ENCODE measurements at places on chromosomes 5 and 9.

DNA sequence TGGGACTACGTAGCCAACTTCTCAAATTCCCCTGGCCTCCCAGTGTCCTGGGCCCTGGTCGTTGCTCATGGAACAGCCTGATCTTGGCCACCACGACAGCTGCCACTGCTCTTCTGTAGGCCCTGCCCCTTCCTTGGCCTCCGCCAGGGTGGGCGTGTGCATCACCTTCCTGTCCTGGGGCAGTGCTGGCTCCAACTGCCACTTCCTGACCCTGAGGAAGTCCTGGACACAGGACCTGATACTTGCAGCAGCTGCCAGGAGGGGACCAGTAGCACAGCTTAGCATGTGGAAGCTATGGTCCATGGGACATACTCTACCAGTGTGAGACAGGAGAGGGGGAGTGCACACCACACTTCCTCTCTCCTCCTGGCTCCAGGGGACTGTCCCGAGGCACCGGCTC lies 145.2 kb downstream of the TENT4A start:
- DNase-seq = no peak

DNA sequence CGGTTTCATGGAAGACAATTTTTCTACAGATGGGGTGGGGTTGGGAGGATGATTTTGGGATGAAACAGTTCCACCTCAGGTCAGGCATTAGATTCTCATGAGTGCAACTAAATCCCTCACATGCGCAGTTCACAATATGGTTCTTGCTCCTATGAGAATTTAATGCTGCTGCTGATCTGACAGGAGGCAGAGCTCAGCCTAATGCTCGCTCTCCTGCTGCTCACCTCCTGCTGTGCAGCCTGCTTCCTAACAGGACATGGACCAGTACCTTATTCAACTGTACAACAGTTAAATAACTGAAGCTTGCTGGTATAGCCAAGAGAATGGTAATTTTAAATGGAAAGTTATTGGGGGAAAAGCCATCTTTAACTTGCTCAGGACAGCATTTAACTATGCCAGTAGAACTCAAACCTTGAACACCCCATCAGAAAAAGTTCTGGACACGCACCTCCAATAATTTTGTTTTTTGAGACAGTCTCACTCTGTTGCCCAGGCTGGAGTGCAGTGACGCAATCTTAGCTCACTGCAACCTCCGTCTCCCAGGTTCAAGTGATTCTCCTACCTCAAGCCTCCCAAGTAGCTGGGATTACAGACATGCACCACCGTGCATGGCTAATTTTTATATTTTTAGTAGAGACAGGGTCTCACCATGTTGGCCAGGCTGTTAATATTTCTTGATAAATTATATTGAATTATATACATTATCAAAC lies 27.7 kb downstream of the HMGCR start:
- no peak for DNase-seq

DNA sequence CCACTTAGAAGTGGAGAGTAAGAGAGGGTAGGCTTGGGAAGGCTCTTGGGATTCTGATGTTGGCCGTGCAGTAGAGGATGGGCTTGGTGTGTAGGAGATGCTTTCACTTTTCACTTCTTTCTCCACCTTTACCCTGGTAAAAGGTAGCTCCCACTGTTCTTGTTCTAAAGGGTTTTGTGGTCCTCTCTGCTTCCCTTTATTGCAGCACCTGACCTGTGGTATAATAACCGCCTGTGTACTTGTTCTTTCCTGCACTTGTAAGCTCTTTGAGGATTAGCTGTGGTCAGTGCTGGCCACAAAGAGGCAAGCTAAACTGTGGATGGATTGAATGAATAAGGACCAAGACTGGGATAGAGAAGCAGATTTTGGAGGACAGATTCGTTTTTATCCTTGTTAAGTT lies 25.2 kb downstream of the KDM4C start:
- DNase-seq = no peak

DNA sequence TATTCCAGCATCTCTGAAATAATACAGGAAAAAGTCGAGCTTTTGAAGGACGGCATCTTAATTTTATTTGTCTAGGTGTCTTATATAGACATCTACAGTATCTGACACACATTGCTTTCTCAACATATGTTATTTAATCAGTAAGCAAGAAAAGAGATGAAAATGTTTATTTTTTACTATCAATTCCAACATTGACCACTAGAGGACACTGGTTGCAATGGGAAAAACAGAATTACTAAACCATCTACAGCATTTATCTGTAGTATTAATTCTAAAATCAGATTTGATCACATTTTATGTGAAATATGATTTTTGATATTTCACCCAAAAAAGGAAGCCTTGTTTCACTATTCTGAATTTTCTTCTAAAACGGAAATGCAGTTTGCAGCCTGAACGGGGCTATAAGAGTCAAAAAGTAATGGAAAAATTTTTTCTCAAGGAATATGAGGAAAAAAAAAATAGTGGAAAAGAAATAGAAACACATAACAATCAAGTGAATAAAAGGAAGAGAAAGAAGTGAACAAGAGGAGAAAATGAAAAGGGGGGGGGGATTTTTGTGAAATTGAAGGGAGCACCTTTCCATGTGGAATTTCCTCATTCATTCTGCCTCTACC lies 98.6 kb downstream of the OSTF1 start:
- peak; percentile 26 for DNase-seq

GRCh38 chr5:2523180-2523579 lies 228.3 kb downstream of the IRX2 start:
- DNase-seq = no peak

GRCh38 chr9:5446451-5447236 lies 3.7 kb upstream of the CD274 start:
- peak; percentile 81 for DNase-seq

- no peak for DNase-seq
Measured at GRCh38 chr5:65363499-65363898, 118.2 kb downstream of the ADAMTS6 start.

DNA sequence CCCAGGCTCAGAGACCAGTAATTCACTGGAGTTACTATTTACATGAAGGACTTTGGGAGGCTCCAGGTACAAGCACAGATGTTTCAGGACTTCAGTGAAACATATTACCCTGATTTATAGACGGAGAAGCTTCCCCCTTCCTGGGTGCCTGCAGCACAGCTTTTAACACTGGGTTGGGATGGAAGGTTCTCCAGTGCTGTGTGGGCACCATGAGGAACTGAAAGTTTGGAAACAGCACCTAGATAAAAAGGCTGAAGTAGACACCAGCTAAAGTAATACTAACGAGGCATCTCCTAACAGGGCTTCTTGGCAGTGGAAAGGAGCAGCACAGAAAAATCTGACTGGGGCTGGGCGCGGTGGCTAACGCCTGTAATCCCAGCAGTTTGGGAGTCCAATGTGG lies 70.7 kb downstream of the GCNT1 start:
- DNase-seq = no peak

DNA sequence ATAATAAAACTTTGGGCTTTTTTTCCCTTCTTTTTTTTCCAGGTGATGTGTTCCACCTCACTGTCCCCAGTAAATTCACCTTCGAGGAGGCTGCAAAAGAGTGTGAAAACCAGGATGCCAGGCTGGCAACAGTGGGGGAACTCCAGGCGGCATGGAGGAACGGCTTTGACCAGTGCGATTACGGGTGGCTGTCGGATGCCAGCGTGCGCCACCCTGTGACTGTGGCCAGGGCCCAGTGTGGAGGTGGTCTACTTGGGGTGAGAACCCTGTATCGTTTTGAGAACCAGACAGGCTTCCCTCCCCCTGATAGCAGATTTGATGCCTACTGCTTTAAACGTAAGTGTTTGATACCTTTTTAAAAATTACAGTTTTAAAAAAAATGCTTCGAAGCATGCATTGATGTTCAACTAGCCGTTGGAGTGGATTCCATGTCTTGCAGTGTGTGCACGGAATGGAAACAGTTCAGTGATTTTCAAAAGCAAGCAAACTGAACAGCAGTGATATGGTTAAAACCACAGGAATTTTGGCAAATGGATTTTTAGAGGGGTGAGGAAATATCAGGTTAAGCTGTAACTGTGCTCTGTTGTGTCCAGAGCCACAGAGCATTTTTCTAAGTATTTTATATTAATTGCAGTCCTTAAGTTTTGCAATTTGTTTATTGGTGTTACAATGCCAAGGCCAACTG lies 40.7 kb downstream of the VCAN start:
- peak; percentile 88 for DNase-seq

DNA sequence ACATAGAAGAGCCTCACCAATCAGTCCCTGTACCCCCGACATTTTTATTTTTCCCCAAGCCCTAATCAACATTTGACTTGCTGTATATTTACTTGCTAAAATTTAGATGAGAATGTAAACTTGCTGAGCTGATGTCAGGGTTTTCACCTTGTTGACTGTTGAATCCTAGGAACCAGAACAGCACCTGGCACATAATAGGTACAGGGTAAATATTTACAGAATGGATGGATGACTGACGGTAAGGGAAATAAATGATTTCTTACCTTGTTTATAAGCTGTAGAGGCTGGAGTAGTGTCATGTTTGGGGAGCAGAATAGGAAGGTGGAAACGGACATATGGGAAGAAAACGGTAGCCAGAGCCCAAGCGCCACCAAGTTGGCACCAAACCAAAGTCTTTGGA lies 107.0 kb upstream of the NUDT12 start:
- DNase-seq = no peak

DNA sequence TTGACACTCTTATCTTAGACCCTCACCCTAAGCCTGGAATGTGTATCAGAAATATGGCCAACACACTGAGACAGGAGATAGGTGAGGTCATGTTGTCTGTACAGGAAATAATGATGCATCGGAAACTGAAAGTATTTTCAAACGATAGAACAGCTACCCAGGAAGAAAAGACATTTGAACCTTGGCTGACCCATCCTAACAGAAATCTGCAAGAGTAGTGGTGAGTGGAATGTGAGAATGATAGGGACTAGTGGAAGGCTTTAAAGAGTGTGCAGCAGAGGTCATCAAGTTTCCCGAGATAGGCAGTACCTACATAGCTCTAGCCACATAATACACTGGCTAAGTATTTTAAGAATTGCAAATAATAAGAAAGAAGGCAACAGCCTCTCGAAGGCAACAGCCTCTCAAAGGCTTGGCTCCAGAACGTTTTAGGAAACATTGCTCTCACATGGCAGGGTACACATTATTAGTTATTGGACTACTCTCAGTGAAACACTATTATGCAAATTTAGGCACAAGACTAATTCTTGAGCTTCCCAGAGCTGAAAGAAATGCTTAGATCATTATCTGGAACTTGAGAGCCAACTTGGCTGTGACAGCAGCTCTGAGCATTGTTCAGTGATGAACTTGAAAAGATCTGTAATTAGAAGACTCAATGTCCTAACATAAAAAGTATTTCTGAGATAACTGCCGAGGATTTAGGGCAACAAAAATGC lies 133.1 kb upstream of the FBXL7 start:
- DNase-seq = peak; percentile 28

DNA sequence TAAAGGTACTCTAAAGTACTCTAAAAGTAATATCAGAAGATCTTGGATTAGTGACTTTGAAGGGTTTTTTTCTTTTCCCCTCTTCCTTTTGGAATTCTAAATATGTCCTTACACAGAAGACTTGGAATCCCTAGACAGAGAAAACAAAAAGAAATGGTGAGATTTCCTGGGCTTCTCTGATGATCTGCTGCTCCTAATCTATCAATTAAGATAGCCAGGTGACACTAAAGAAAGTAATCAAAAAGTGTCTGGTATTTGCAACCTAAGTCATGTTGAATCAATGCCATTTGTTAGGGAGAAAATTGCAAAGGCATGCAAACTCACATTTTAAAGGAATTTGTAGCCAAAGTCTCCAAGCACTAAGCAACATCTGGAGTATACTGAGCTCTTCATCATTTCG lies 29.5 kb upstream of the MYO10 start:
- no peak for DNase-seq

GRCh38 chr9:70525519-70525918 lies 111.1 kb upstream of the KLF9 start:
- DNase-seq = no peak

GRCh38 chr5:31469886-31470285 lies 62.0 kb downstream of the DROSHA start:
- no peak for DNase-seq

- DNase-seq = no peak
Measured at GRCh38 chr5:151255621-151256286, 2.8 kb downstream of the GM2A start.

GRCh38 chr9:89592213-89592815 lies 12.5 kb upstream of the GADD45G start:
- no peak for DNase-seq

GRCh38 chr9:27276193-27277030 lies 20.5 kb downstream of the EQTN start:
- peak; percentile 67 for DNase-seq

DNA sequence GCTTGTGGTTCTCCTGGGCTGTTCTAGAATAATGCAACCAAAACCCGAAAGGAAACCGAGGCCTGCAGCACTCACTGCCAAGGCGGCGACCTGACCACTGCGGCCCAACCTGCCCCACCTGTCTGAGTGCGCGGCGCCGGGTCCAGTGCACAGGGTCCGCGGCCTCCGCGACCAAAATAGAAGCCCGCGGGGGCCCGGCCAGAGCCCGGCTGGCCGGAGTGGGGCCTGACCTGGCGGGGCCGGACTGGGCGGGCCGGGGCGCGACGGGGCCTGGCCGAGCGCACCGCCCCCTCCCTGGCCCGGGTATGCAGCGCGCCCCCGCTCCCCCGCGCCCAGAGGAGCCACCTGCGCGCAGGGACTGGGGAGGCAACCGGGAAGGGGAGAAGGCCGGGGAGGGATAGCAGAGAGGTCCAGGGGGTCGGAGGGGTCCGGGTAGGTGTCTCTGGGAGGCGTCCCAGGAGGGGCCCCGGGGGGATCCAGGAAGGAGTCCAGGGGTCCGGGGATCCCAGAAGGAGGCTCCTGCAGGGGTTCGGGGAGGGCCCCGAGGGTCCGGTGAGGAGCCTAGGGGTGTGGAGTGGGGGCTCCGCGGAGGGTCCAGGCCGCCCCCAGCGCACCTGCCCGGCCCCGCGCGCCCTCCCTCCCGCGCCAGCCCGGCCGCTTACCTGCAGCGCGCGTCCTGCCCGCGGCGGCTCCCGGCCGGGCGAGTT lies 503 bp downstream of the SEMA4D start:
- DNase-seq = no peak

DNA sequence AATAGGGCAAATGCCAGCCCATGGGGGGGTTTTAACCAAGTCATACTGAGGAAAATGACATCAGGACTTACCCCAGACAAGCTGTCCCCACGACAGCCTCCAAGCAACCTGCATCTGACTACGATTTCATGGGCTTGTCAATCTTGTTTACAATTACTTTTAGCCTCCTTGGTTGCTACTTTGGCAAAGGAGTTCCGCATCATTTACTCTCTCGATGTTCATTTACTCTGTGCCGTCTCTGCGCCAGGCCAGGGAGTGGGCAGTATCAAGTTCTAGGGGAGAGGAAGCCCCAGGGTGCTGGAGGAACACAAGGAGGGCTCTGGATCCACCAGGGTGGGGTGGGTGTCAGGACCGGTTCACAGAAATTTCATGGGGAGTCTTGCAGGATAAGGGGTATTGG lies 23.9 kb downstream of the PTPN3 start:
- DNase-seq = peak; percentile 54

DNA sequence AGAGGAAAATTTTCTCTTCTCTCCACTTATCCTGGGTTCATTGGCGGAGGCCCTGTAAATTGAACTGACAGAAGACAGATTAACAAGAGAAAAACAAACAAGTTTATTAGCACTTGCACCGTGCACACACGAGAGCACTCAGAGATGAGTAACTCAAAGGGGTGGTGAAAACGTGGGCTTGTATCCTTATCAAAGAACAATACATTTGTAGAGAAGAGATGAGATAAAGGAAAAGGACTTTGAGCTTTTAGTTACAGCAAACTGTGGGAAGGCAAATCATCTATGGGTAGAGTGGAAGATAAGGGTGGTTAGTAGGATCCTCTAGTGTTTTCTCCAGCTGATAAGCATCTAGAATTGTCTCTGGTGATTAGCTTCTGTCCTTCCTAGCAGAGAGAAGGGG lies 44.4 kb upstream of the ROR2 start:
- DNase-seq = no peak

All from kidney tubule cell (primary cell).